ENCODE measurements at places on chromosomes 16 and 17.
A peak's percentile ranks its signal among the peaks of the same experiment; 100 is the strongest.

DNA sequence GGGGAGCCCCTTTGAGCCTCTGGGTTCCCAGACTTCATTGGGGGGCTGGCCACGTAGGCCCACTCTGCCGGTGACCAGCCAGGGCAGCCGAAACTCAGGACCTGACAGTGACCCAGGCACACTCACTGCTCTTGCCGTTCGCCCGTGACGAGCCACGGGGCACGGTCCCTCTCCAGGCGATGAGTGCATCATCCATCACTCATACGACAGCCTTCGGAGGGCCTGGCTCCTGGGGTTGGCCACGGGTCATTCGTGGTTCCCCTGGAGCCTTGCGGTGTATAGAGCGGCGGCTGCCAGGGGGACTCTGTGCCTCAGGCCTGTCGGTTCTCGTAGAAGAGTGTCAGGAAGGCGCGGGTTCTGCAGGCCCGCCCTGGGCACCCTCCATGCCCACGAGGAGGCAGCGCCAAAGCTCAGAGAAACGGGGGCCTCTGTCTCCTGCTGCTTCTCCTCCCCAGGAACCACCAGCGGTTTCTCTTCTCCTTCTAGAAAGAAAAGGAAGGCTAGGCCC lies 11.2 kb upstream of the NUDT16L1 start:
- DNase-seq: no peak

- no peak for DNase-seq
Observed at GRCh38 chr16:53530046-53530445, 27.0 kb upstream of the AKTIP start.

GRCh38 chr16:70158261-70158939 lies 15.2 kb upstream of the CLEC18C start:
- DNase-seq: no peak

- no peak for DNase-seq
Observed at GRCh38 chr16:23962001-23962400, 126.2 kb downstream of the PRKCB start.

- DNase-seq: no peak
Observed at GRCh38 chr17:75809631-75810111, 25.1 kb downstream of the UNK start.

- peak; percentile 65 for DNase-seq
Observed at GRCh38 chr16:2500918-2501750, 12.6 kb upstream of the ATP6V0C start.

- peak; percentile 42 for DNase-seq
Observed at GRCh38 chr17:43900183-43900857, 7.0 kb downstream of the MPP2 start.

DNA sequence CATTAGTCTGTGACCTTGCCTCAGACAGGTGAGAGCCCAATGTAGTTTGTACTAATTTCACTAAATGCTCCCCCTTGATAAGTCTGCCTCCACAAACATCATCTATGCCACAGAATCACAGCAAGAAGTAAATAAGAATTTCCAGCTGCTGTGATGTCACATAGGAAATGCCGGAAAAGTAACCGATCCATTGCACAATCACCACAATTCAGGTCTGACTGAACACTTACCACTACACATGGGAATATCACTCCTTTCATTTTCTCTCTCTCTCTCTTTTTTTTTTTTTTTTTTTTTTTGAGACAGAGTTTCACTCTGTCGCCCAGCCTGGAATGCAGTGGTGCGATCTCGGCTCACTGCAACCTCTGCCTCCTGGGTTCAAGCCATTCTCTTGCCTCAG lies 79.0 kb upstream of the CDH11 start:
- no peak for DNase-seq

DNA sequence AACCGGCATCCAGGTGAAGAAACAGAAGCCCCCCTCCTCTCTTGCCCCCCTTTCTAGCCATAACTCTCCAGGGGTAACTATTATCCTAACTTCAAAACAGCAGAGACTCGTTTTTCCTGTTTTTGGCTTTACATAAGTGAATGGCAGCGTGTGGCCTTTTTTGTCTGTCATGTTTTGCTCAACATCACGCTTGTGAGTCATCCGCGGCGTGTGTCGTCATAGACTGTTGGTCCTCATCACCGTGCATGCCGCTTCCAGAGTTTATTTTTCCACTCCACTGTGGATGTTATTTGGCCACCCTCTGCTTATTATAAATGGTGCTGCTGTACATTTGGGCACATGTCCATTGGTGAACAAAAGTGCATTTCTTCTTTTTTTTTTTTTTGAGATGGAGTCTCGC lies 52.6 kb downstream of the ERN1 start:
- DNase-seq: no peak

GRCh38 chr17:49571764-49572163 lies 3.9 kb upstream of the NXPH3 start:
- DNase-seq: no peak

All from activated CD8-positive, alpha-beta memory T cell treated with anti-CD3 and anti-CD28 coated beads for 4 hours (primary cell).